Naive thymus-derived CD8-positive, alpha-beta T cell (primary cell): ENCODE measurements at places on chromosomes 4 and X.

DNA sequence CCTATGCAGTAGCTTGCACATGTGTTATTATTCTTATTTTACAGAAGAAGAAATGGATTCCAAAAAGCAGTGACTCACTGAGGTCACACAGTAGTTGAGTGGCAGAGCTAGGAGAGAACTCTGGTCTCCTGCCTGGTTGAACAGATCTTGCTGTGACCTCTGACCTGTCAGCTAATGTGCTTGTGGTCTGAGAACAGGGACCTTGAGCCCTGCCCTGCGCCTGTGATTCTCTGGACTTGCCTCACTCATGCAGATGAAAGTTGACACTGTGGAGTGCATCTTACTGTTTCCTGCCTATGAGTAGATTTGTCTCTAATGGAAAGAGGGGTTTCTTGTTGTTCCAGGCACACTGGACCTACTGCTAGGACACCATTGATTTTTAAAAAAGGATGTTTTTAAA, 32.3 kb downstream of the ETNPPL start:
- DNase-seq, result no peak
- H3K27ac ChIP-seq, result no peak overlapping the region
- no peak overlapping the region for H3K4me3 ChIP-seq
- peaks cover 14% of the 10 kb centered on the region for H3K36me3 ChIP-seq

DNA sequence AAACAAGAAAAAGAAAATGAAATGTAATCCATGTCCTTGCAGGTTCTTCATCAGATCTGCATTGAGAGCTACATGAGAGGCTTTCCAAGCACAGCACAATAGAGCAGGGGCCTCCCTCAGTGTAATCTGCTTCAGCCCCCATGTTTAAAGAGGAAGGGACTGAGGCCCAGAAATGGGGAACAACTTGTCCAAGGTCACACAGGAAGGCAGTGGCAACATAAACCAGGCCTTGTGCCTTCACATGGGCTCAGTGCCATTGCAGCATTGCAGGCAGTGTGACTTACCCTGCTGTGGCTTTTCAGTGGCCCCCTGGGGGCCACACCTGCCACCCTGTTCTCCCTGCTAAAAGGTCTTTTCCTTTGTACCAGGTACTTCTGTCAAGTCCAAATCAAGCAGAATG, 20.9 kb upstream of the CD99L2 start:
- DNase-seq, result no peak
- no peak overlapping the region for H3K4me3 ChIP-seq
- no peaks in the 10 kb centered on the region for H3K36me3 ChIP-seq
- no peak overlapping the region for H3K27ac ChIP-seq
- H3K4me1 ChIP-seq, result no peaks in the 10 kb centered on the region
- H3K27me3 ChIP-seq, result no peaks in the 10 kb centered on the region

- H3K4me1 ChIP-seq, result peaks cover 23% of the 10 kb centered on the region
- H3K27me3 ChIP-seq, result no peaks in the 10 kb centered on the region
- no peak for DNase-seq
- H3K27ac ChIP-seq, result peak overlapping the region; percentile 91
- H3K4me3 ChIP-seq, result peak overlapping the region; percentile 59
These were observed 64.6 kb downstream of the CNKSR2 start for GRCh38 chrX:21438792-21439191.

DNA sequence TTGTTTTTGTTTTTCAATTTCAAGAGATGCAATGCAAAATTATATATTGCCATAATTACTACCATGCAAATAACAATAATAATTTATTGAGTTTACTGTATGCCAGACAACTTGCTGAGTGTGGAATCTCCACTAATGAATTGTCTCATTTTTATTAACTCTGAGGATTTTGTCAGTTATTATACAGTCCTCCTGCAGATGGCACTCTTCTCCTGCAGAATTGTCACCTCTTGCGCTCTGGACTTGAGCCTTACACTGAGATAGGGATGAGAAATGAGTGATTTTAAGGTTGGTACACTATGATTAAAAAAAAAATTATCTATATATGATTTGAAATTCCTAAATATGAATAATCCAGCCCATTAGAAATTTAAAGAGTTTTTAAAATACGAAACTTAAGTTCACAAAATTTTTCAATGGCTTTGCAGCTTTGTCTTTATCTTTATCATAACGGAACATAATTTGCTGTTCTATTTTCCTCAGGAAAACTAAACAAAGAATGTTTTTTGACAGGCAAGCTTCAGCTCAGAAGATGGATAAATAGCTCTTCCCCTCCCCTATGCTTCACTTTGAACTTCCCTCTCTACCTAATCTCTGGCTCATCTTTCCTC, 12.7 kb upstream of the PAQR3 start:
- no peak for DNase-seq
- H3K27me3 ChIP-seq, result peaks cover 5% of the 10 kb centered on the region
- H3K27ac ChIP-seq, result no peak overlapping the region
- no peaks in the 10 kb centered on the region for H3K4me1 ChIP-seq

GRCh38 chrX:34279866-34280560, 147.9 kb upstream of the FAM47A start:
- H3K27ac ChIP-seq, result no peak overlapping the region
- DNase-seq, result no peak
- no peaks in the 10 kb centered on the region for H3K27me3 ChIP-seq
- no peaks in the 10 kb centered on the region for H3K36me3 ChIP-seq
